ENCODE measurements at places on chromosomes 3 and 15. TPM values are rescaled to one million over a fixed set of nuclear protein-coding genes. Genes with fewer than 3 reads are reported as not detected.

Gene MLH1
- total RNA-seq = 28.0 TPM

Gene INKA1
- total RNA-seq = 5.5 TPM

Gene NSMCE3
- 6.1 TPM for total RNA-seq

Gene GPR87
- not detected for total RNA-seq

- no peaks in the 10 kb centered on the region for H3K27me3 ChIP-seq
- H3K36me3 ChIP-seq = no peaks in the 10 kb centered on the region
- no peaks in the 10 kb centered on the region for H3K4me1 ChIP-seq
- H3K4me3 ChIP-seq = no peak overlapping the region
- DNase-seq = no peak
These were observed 60.2 kb upstream of the SLC4A7 start for GRCh38 chr3:27544372-27544865.

DNA sequence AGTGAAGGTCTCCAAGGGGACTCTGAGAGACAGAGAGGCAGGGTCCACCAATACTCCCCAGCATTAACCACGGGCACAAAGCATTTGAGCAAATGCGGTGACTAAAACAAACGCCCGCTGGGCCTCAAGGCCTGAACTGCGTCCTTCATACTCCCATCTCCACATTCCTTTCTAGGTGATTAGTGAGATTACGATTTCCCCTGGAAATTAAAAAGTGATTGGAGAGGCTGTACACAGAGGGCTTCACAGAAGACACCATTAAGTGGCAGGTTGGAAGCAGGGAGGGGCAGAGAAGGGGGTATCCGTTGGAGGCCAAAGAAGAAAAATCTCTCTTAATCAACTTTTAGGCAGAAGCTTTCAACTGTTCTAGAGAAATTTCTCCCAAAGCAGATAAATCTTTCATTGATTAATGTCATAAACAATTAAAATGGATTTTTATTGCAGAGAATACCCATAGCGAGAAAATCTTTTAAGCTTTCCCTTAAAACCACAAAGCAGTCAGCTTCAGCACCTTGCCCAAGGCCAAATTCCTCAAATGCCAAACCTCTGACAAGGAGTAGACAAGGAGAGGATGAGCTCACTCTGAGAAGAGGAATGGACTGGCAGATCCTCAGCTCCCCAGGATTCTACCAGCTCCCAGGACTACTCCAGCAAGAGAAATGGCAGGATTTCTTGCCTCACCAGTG is 38.2 kb downstream of the MB21D2 start:
- DNase-seq = no peak
- H3K4me1 ChIP-seq = no peaks in the 10 kb centered on the region
- H3K36me3 ChIP-seq = no peaks in the 10 kb centered on the region
- no peak overlapping the region for H3K27ac ChIP-seq
- no peaks in the 10 kb centered on the region for H3K27me3 ChIP-seq

DNA sequence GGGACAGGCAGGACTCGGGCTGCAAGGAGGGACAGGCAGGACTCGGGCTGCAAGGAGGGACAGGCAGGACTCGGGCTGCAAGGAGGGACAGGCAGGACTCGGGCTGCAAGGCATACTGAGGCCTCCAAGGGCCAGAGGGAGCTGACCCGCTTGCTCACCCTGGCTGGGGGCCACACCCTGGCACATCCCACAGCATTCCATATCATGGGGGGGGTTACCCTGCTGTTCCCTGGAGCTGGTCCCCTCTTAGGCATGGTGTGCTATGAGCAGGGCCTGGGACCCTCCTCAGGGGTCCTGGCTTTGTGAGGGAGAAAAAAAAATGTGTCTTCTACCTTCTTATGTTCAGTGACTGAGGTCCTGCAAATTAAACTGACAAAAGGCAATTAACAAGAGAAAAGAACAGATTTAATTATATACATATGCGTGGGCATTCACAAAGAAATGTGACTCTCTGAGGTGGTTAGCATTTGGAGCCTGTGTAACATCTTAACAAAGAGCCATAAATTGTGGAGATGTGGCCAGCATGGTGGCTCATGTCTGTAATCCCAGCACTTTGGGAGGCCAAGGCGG is 97.6 kb upstream of the ALDH1A3 start:
- H3K4me1 ChIP-seq = no peaks in the 10 kb centered on the region
- H3K36me3 ChIP-seq = no peaks in the 10 kb centered on the region
- H3K4me3 ChIP-seq = no peak overlapping the region
- no peaks in the 10 kb centered on the region for H3K27me3 ChIP-seq

- peak overlapping the region; percentile 65 for H3K27ac ChIP-seq
- no peaks in the 10 kb centered on the region for H3K27me3 ChIP-seq
- H3K36me3 ChIP-seq = no peaks in the 10 kb centered on the region
- H3K4me1 ChIP-seq = no peaks in the 10 kb centered on the region
These were observed 116.7 kb downstream of the ADCY5 start for GRCh38 chr3:123332124-123332641.

GRCh38 chr3:107951126-107951525 is 139.7 kb downstream of the CD47 start:
- no peaks in the 10 kb centered on the region for H3K27me3 ChIP-seq
- H3K36me3 ChIP-seq = no peaks in the 10 kb centered on the region
- no peak overlapping the region for H3K27ac ChIP-seq
- H3K4me1 ChIP-seq = no peaks in the 10 kb centered on the region
- no peak overlapping the region for H3K4me3 ChIP-seq

DNA sequence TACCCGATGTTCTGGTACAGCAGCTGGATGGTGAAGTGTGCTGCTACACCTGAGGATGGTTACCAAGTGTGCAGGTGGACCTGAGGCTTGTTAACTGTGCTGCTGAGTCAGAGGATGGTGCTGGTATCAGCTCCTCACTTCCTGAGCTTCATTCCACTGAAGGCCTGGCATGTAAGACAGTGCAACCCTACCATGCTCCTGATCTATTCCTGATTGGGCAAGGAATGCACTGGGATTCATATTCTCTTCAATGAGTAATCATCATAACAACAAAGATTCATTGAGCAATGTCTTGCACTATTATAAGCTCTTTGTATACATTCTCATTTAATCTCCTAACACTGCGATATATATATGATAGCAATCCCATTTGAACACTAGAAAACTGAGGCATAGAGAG is 62.9 kb upstream of the THSD4 start:
- no peak overlapping the region for H3K27ac ChIP-seq
- H3K4me3 ChIP-seq = no peak overlapping the region
- H3K4me1 ChIP-seq = no peaks in the 10 kb centered on the region
- no peaks in the 10 kb centered on the region for H3K27me3 ChIP-seq

- H3K36me3 ChIP-seq = no peaks in the 10 kb centered on the region
- H3K4me1 ChIP-seq = peaks cover 2% of the 10 kb centered on the region
- no peak overlapping the region for H3K27ac ChIP-seq
- DNase-seq = no peak
- no peak overlapping the region for H3K4me3 ChIP-seq
These were observed 406.8 kb downstream of the SHQ1 start for GRCh38 chr3:72441284-72441994.

DNA sequence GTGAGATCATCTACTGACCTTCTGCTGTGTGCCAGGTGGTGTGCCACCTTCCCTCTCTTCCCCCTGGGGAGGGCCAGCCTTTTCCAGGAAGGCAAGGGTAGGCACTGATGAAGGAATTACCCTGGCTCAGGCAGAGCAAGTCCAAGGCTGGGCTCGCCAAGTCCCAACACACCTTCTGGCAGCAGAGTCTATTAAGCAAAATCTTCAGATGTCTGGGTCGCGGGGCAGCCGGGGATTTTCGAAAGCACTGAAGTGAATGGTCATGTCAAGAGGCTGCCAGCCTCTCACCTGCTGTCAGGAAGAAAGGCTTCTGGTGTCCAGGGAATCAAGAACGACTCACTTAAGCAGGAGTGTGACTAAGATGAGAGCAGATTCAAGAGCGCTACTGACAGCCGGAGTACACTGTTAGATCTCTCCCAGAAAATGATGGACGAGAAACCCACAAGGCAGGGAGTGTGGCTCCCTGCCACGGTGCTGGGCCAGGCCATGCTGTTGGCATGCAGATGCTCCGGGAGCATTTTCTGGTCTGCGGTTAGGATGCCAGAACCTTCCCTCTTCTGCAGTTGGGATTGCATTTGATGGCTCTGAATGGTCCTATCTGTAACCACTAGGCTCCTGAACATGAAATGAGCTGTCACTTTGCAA is 479.8 kb downstream of the SHQ1 start:
- no peak overlapping the region for H3K4me3 ChIP-seq
- no peaks in the 10 kb centered on the region for H3K27me3 ChIP-seq
- no peak overlapping the region for H3K27ac ChIP-seq
- DNase-seq = no peak
- no peaks in the 10 kb centered on the region for H3K4me1 ChIP-seq

GRCh38 chr15:41647262-41647661 is 12.9 kb upstream of the MGA start:
- H3K4me1 ChIP-seq = no peaks in the 10 kb centered on the region
- H3K36me3 ChIP-seq = no peaks in the 10 kb centered on the region
- no peaks in the 10 kb centered on the region for H3K27me3 ChIP-seq
- no peak for DNase-seq
- no peak overlapping the region for H3K27ac ChIP-seq
- H3K4me3 ChIP-seq = no peak overlapping the region

DNA sequence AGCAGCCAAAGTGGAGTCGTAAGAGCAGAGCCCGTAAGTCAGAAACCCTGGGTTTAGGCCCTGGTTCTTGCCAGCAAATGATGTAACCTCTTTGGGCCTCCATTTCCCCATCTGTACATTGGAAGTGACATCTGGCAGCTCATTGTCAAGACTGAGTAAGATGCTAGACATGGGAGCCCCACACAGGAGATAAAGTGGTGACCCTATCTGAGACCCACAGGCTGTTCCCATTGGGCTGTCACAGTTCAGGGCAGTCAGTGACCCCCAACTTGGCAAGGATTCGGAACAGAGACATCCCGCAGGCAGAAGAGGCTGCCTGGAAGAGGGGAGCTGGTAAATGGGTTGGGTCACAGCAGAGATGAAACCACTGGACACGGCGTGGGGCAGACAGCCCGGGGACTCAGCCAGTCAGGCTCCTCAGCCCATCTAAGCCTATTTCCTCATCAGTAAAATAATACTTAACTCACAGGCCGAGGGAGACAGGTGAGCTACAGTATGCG is 1.8 kb downstream of the CLN6 start:
- DNase-seq = peak; percentile 68
- no peak overlapping the region for H3K27ac ChIP-seq
- no peaks in the 10 kb centered on the region for H3K27me3 ChIP-seq
- no peaks in the 10 kb centered on the region for H3K36me3 ChIP-seq
- no peak overlapping the region for H3K4me3 ChIP-seq

GRCh38 chr3:188196232-188196990 is 42.5 kb downstream of the LPP start:
- DNase-seq = no peak
- H3K4me1 ChIP-seq = peaks cover 12% of the 10 kb centered on the region
- no peak overlapping the region for H3K4me3 ChIP-seq
- no peaks in the 10 kb centered on the region for H3K36me3 ChIP-seq
- H3K27ac ChIP-seq = peak overlapping the region; percentile 61

GRCh38 chr3:162541923-162542322 is 1045.3 kb downstream of the OTOL1 start:
- no peaks in the 10 kb centered on the region for H3K4me1 ChIP-seq
- DNase-seq = no peak
- no peak overlapping the region for H3K27ac ChIP-seq
- no peaks in the 10 kb centered on the region for H3K27me3 ChIP-seq
- no peak overlapping the region for H3K4me3 ChIP-seq

DNA sequence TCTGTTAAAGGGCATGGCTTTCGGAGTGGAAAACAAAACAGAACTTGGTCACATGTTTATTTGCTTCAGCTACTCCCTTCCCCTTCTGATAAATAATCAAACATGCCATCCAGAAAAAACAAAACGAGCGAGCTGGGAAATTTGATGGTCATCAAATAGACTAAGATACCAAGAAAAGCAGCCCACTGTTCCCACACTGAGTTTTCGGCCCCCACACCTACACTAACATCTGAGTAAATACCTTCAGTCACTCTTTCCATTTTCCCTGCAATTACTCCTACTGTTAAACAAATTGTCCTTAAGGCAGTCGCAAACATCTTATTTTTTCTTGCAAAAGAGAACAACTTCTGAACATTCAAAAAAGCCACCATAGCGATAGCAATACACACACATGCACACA is 454.6 kb downstream of the FOXP1 start:
- DNase-seq = no peak
- H3K4me3 ChIP-seq = peak overlapping the region; percentile 99
- H3K27ac ChIP-seq = peak overlapping the region; percentile 98
- no peaks in the 10 kb centered on the region for H3K36me3 ChIP-seq

DNA sequence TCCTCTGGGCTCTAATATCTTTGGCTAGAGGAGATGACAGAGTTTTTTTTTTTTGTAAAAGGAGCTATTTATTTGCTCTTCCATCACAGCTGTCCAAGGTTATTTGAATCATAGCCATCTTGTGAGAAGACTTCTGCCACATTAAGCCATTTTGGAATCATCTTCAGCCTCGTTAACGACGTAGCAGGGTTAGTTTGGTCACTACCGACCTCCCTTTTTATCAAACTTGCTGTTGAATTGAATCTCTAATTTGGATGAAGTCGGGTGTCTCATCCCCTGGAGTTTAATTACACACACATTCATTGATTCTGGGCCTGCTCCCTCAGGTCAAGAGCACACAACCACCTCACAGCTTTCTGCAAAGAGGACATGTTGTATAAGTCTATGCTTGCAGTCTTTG is 238.7 kb downstream of the CPNE4 start:
- no peak overlapping the region for H3K4me3 ChIP-seq
- no peak for DNase-seq
- H3K4me1 ChIP-seq = peaks cover 6% of the 10 kb centered on the region
- H3K27ac ChIP-seq = no peak overlapping the region
- H3K27me3 ChIP-seq = no peaks in the 10 kb centered on the region

- no peak overlapping the region for H3K27ac ChIP-seq
- H3K27me3 ChIP-seq = no peaks in the 10 kb centered on the region
- H3K36me3 ChIP-seq = no peaks in the 10 kb centered on the region
- no peak for DNase-seq
- peaks cover 1% of the 10 kb centered on the region for H3K4me1 ChIP-seq
- no peak overlapping the region for H3K4me3 ChIP-seq
These were observed 13.3 kb downstream of the ARMC8 start for GRCh38 chr3:138200424-138200823.

GRCh38 chr3:143121241-143122088 is 1.9 kb downstream of the CHST2 start:
- DNase-seq = peak; percentile 67
- H3K27me3 ChIP-seq = no peaks in the 10 kb centered on the region
- H3K4me1 ChIP-seq = no peaks in the 10 kb centered on the region
- no peak overlapping the region for H3K4me3 ChIP-seq

DNA sequence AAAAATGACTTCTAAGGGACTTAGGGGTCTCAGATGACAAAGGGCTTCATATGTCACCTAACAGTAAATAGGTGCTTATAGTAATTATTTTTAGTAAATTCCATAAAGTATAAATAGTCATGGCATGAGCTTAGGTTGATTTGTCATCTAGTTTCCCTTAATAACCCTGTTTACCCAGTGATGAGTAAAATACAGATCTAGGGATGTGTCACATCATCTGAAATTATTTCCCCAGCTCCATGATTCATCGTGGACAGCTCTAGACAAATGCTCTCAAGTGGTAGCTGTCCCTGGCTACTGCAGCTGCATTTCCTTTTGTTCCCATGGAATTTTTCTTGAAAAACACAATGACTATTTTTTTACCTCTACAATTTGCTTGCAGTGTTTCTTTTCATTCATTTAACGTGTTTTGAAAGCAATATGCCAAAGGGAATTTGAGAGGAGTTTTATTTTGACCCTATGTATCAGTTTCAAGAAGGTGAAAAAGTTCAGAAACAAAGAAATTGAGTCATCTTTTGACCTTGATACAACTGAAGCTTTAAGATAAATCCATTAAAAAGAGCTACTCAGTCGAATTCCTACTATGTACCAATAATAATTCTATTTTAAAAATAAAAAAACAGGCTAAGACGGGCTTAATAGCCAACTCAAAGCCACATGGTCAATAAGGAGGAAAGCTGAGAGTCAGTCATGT is 241.6 kb downstream of the KCNMB2 start:
- no peaks in the 10 kb centered on the region for H3K4me1 ChIP-seq
- no peak for DNase-seq
- no peak overlapping the region for H3K4me3 ChIP-seq
- H3K27ac ChIP-seq = no peak overlapping the region
- no peaks in the 10 kb centered on the region for H3K36me3 ChIP-seq
- H3K27me3 ChIP-seq = no peaks in the 10 kb centered on the region

Data from aorta (tissue), 5 donors.